Karpas-422 (cell line): ENCODE measurements at places on chromosomes 13 and 19. TPM values are rescaled to one million over a fixed set of nuclear protein-coding genes. Genes with fewer than 3 reads are reported as not detected.

The RNF17 gene
- not detected in 2 replicates for total RNA-seq

The ZNF541 gene
- total RNA-seq, result not detected in 2 replicates

The ZNF865 gene
- total RNA-seq, result 3.6 and 8.6 TPM in 2 replicates

The DMKN gene
- 5.0 and 9.3 TPM in 2 replicates for total RNA-seq

The DIAPH3 gene
- 8.1 and 10.0 TPM in 2 replicates for total RNA-seq

The SULT2B1 gene
- total RNA-seq, result not detected in 2 replicates

The CASP14 gene
- total RNA-seq, result not detected in 2 replicates

The VSTM1 gene
- total RNA-seq, result not detected in 2 replicates

The MFSD12 gene
- 34.5 and 102 TPM in 2 replicates for total RNA-seq

The FPR1 gene
- 5.8 and 14.8 TPM in 2 replicates for total RNA-seq

The KANK3 gene
- total RNA-seq, result 1.2 TPM in 1 of 2 replicates, not detected in the other

The MBD3L2 gene
- not detected in 2 replicates for total RNA-seq

The MED26 gene
- 15.0 and 23.7 TPM in 2 replicates for total RNA-seq

The BBC3 gene
- total RNA-seq, result 4.0 and 8.9 TPM in 2 replicates

The JAK3 gene
- 5.7 and 9.5 TPM in 2 replicates for total RNA-seq

The LILRA5 gene
- not detected in 2 replicates for total RNA-seq

The LILRA2 gene
- not detected in 2 replicates for total RNA-seq

The NAPSA gene
- 0.11 and 2.3 TPM in 2 replicates for total RNA-seq

The C1QTNF9B gene
- not detected in 2 replicates for total RNA-seq

The CEACAM1 gene
- total RNA-seq, result 0.56 and 3.5 TPM in 2 replicates

The CPB2 gene
- total RNA-seq, result not detected in 2 replicates

The CERS4 gene
- total RNA-seq, result 66.3 and 105 TPM in 2 replicates
